Tibial nerve (tissue), 4 donors: ENCODE measurements at places on chromosomes 7 and 10. TPM values are rescaled to one million over a fixed set of nuclear protein-coding genes. Genes with fewer than 3 reads are reported as not detected.

GRCh38 chr7:114711241-114711640 lies 210.7 kb upstream of the MDFIC start:
- H3K4me3 ChIP-seq = no peak overlapping the region
- no peak overlapping the region for H3K27ac ChIP-seq
- DNase-seq = no peak
- no peaks in the 10 kb centered on the region for H3K27me3 ChIP-seq
- H3K4me1 ChIP-seq = no peaks in the 10 kb centered on the region
- H3K36me3 ChIP-seq = no peaks in the 10 kb centered on the region

- H3K4me1 ChIP-seq = peaks cover 10% of the 10 kb centered on the region
- H3K27ac ChIP-seq = peak overlapping the region; percentile 15
- no peak for DNase-seq
- H3K4me3 ChIP-seq = peak overlapping the region; percentile 35
- no peaks in the 10 kb centered on the region for H3K36me3 ChIP-seq
Measured at GRCh38 chr7:102045681-102046372, 228.4 kb downstream of the CUX1 start.

DNA sequence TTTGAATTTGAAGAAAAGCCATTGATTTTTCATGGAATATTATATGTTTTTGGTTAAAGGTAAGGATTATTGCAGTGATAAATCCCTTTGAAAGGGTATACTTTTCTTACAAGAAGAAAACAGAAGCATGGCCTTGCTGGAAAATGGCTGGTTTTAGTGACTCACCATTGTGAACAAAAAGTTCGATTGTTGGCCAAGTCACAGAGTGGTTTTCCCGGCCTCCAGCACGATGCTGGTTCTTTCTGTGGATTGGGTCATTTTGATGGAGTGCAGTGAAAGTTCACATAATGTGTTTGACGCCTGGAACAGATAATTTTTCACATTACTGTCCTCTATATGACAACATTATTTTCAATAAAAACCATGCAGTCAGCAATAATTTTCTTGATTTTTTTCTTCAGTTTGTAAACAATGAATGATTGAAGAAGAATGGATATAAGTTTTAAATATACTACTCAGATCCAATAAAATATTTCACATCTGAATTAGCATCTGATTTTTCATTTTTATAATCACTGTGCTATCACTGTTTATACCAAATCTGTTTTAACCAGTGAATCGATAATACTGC lies 60.9 kb downstream of the RBM20 start:
- H3K27ac ChIP-seq = no peak overlapping the region
- no peaks in the 10 kb centered on the region for H3K36me3 ChIP-seq
- H3K4me1 ChIP-seq = peaks cover 8% of the 10 kb centered on the region
- H3K4me3 ChIP-seq = no peak overlapping the region

DNA sequence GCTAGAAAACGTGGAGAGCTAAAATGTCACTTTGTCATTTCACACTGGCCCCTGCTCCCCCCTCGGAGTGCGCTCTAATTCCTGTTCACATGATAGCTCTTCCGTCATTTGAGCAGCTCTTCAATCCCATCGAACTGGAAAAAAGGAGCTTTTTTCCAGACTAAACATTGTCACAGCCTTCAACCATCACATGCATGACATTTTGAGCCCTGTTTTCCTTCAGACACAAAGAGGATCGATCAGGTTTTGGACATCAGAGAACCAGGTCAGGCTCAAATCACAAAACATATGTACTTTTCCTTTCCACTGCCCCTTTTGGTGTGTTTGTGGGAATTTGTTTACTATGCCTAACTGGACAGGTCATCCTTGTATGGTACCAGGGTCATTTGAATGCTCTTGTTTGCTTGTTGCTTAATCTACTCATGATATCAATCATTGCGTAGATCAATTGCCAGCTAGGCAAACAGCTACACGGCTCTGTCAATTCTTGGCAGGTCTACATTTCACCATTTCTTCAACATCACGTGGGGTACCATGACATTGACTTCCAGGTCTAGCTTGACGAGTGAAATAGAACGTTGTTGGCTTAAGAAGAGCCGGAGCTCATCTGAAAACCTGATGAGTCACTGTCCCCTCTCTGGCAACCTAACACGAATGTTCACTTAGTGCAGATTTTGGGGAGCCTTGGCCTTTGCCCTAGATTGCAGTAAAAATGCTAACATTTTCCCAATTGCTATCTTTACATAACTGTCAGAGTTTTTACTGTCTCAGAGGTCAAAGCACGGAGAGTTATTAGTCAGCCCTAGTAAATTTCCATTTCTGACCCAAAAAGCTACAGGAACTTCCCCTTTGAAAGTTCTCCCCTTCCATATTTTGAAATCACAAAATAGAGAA lies 87.3 kb downstream of the LYZL2 start:
- H3K4me3 ChIP-seq = no peak overlapping the region
- H3K36me3 ChIP-seq = no peaks in the 10 kb centered on the region
- H3K4me1 ChIP-seq = no peaks in the 10 kb centered on the region
- DNase-seq = no peak

DNA sequence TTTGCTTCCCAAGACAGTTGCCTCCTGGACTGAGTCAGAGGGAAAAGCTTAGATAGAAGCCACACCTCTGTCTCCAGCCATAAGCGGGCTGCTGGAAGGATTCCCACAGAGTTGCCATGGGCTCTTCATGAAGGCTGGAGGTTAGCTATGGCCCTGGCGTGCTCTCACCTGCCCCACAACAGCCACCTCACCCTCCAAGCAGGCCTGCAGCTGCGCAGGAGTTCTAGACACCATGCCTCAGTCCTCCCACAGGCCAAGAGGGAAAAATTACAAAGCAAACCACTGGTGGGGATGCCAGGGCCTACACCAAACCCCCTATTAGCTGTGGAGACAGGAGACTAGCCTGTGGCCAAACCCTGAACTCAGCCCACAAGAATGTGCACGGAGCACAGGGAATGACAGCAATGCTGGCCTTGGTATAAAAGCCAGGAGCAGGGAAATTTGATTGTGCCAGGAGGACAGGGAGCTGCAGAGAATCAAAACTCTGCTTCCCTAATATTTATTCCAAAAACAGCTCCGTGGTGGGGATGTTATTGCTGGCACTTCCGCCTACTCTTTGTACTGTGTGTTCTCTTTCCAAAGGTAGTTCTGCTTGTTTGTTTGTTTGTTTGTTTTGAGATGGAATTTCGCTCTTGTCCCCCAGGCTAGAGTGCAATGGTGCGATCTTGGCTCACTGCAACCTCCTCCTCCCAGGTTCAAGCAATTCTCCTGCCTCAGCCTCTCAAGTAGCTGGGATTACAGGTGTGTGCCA lies 60.3 kb upstream of the STK17A start:
- H3K4me1 ChIP-seq = no peaks in the 10 kb centered on the region
- DNase-seq = no peak

- H3K36me3 ChIP-seq = no peaks in the 10 kb centered on the region
- H3K27me3 ChIP-seq = no peaks in the 10 kb centered on the region
- peaks cover 4% of the 10 kb centered on the region for H3K4me1 ChIP-seq
Measured at GRCh38 chr7:17706734-17707133, 233.6 kb downstream of the SNX13 start.

DNA sequence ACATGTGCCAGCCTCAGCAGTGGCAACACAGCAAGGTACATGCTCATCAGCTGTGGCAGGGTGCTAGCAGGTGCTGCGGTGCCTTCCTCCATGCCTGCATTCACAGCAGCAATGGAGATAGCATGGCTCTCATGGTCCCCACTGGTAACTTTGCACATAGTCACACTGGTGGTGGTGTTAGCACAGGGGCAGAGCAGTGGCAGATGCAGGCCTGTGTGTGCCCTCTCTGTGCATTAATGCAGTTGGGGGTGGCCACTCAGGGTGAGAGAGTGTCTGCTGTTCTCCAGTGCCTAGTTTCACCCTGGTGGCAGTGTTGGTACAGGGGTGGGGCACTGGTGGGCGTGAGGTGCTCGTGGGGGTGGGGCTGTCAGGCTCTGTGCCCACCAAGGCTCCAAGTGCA lies 17.7 kb upstream of the PPP1R3A start:
- no peaks in the 10 kb centered on the region for H3K4me1 ChIP-seq
- no peak overlapping the region for H3K4me3 ChIP-seq
- no peaks in the 10 kb centered on the region for H3K36me3 ChIP-seq
- H3K27me3 ChIP-seq = no peaks in the 10 kb centered on the region

DNA sequence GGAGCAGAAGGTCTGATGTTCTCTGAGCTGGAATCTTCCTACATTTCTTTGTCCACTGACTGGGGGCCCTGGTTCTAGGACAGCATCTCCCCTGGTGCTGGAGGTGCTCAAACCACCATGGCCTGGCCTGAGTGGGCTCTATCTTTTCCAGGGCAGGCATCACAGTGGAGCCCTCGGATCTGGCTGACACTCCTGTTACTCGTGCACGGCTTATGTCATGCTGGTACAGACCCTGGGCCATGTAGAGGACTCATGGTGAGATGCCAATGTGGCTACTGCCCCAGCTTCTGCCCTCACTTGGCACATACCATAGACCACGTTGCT lies 96.0 kb downstream of the HIPK2 start:
- no peaks in the 10 kb centered on the region for H3K36me3 ChIP-seq
- H3K27me3 ChIP-seq = no peaks in the 10 kb centered on the region
- H3K27ac ChIP-seq = no peak overlapping the region
- DNase-seq = no peak
- H3K4me3 ChIP-seq = no peak overlapping the region

DNA sequence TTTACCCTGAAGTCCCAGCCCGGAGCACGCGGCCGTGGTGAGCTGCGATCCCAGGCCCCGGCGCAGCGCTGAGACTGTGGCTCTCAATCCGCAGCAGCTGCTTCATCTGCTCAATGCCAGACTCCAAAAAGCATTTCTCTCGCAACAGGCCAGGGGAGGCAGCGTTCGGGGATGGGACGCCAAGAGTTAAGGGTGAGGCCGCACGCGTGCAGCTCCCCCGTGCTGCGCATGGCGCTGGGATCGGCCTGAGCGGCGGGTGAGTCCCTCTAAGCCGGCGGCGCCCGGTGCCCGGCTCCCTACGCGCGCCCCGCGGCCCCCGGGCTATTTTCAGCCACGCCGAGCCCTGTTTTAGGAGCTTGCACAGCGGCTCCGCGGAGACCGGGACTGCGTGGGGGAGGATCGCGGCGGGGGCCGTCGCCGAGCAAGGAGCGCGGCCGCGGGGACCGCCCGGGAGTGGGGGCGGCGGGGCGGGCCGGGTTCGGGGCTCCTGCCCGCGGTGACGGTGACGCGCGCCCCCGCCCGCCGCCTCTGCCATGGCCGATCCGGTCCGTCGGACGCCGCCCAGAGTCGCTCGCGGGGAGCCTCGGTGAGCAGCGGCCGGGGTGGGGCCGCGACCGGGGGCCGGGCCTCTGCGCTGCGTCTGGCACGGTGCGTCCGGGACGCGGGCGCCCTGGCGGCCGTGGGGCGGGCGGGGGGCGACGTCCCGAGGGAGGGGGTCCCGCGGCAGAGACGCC lies 29.4 kb upstream of the JAKMIP3 start:
- DNase-seq = no peak
- H3K4me3 ChIP-seq = peak overlapping the region; percentile 18
- H3K4me1 ChIP-seq = peaks cover 16% of the 10 kb centered on the region
- peaks cover 59% of the 10 kb centered on the region for H3K27me3 ChIP-seq

DNA sequence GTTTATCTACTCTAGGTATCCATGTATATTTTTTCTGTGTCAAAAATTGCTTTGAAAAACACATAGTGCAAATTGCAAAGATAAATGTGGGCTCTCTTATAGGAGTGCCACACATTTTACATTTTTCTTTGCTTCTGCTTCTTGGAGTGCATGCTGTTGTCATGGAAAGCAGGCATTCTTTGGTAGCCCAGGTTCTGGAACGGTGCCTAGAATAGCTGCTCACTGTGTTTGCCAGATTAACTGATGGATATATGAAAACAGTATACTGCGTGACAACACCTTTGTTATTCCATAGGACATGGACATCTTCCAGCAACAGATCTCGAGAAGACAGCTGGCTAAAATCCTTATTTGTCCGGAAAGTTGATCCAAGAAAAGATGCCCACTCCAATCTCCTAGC lies 13.4 kb downstream of the NIPSNAP2 start:
- no peak for DNase-seq
- no peak overlapping the region for H3K27ac ChIP-seq
- no peaks in the 10 kb centered on the region for H3K4me1 ChIP-seq

Gene MAP3K8
- 44.7 TPM for total RNA-seq
